ENCODE measurements at places on chromosomes 12 and 14.

GRCh38 chr14:55085060-55085660 lies 33.7 kb downstream of the MAPK1IP1L start:
- DNase-seq, result no peak

- no peak for DNase-seq
These were observed 59.9 kb upstream of the FBRSL1 start for GRCh38 chr12:132429946-132430643.

DNA sequence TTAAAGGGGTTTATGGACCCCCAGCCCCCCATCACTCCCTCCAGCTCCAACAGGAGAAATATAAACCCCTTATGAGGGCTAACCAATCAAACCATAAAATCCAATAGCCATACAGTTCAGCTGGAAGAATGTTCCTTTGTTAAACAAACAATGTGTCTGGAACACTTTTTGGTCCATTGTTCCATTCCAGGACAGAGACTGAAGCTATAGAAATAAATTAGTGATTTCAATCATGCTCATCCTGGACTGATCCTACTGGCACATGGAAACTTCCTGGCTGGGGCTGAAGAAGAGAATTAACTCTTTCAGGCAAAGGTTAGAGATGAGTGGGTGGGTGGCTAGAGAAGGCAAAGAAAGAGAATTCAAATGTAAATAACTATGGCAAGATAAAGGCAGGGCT lies 63.4 kb downstream of the ANO2 start:
- DNase-seq, result no peak

DNA sequence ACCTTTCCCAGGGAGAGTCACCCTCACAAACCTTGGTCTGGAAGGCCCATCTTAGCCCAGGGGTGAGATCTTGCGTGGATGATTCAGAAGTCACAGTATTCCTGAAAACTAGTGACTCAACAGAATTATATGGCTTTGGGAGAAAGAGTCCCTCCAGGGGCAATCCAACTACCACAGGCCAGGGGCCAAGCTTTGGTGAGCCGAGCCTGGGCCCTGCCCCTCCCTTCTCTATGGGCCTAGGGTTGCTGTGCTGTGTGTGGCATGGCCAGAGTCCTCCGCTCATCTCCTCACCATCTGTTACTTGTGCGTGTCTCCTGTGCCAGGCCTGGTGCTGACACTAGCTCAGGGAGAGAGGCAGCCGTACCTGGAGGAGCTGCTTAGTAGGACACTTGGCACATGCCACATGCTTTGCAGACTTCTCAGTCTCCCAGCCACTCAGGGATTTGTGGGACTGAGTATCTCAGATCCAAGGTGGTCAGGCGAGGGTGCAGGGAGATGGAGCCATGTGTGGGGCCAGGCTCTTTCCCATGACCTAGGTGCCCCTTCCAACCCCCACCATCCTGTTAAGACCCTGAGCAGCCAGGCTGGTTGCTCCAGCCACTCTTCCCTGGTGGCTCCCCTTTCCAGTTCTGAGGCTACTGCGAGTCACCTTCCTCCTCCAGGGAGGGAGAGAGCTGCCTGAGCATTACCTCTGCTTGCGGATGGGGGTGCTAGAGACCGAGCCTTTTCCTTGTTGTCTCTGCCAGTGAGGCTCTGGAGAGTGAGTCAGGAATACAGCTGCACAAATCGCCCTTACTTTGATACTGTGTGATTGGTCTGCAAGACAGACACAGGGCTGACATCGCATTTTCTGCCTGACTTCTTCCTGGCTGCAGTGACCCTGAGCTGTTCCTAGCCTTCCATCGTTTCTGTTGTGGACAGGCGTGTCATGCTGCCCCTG lies 94.1 kb downstream of the SLC25A47 start:
- peak; percentile 93 for DNase-seq

- DNase-seq, result no peak
These were observed 52.0 kb downstream of the SLC38A6 start for GRCh38 chr14:61033054-61033453.

GRCh38 chr14:88505621-88506020 lies 49.2 kb downstream of the PTPN21 start:
- DNase-seq, result no peak

DNA sequence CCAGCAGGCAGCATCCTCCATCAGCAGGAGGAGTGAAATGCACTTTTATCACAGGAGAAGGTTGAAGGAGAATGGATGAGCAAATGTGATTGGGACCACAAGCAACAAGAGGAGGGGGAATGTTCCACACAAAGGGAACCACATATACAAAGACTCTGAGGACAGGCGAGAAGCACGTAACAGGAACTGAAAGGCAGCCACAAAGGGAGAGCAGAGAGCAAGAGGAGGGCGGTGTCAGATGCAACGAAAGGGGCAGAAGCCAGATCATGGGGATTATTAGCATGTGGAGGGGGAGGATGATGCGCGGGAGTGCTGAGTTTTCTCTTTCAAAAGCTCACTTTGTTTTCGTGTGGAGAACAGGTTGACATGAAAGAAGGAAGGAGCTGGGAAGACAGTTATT lies 241.1 kb downstream of the SPTSSA start:
- no peak for DNase-seq

DNA sequence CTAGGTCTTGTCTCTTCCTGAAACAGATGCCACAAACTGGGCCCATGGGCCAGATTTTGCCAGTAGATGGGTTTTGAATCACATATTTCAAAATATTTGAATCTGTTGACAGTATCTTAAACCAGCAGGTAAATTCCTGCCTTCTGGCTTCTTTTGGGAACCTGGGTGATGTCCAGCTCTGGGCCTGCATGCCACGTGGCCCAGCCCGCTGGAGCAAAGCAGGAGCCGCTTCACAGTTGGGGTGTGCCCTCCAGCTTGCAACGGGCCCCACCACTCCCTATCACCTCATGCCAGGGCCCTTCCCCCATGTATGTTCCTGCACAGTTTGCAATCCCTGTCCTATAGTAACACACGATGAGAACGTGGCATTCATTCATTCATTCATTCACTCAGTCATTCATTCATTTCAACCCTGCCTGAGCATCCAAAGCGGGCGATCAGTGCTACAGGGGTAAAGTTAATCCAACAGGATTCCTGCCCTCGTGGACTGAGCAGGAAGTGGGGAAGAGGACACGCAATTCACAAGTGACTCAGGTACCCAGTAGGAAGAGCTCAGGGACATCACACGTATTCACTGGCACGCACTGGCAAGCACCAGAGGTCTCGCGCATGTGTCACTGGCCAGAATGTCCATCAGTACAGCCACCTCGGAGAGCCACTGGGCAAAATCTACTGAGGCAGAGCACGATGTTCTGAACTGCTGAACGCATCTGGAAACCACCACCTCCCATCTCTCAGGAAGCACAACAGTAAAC lies 27.8 kb downstream of the SCARB1 start:
- no peak for DNase-seq

GRCh38 chr12:108441549-108441948 lies 73.5 kb upstream of the FICD start:
- DNase-seq, result no peak

DNA sequence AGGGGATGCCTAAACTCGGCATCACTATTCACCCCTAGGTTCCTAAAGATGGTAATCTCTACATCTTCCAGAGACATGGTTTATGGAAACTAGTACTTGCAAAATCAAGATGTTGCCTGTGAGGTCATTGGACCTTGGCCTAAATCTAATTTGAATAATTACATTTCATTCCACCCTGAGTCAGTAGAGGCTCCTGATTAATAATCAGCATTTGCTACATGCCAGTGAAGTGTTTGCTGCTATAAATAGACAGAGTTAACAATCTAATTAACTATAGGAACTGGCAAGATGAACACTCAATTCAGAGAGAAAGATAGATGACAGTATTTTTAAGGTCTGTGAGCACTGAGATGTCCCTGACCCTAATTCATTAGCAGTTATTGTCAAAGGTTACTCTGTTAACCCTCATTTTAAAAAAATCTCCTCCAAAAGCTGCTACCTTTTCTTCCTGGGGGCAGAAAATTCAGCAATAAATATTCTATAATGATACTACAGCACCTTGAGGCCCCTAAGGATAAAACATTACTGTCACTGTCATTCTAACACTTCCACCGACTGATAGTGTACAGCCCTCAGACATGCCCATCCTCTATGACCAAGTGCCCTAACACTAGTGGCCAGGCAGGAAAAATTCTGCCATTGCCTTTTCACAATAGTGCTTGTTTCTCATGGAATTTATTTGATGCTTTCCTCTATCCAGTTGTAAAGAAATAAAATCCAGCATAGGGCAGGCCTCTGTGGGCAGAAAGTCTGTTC lies 65.7 kb upstream of the CCDC196 start:
- no peak for DNase-seq

GRCh38 chr12:96907671-96908422 lies 790 bp downstream of the NEDD1 start:
- DNase-seq, result peak; percentile 36

- no peak for DNase-seq
These were observed 18.1 kb downstream of the JAG2 start for GRCh38 chr14:105150368-105151083.

All from astrocyte (in vitro differentiated cells and primary cell).